ENCODE measurements at places on chromosomes 12 and 14.

DNA sequence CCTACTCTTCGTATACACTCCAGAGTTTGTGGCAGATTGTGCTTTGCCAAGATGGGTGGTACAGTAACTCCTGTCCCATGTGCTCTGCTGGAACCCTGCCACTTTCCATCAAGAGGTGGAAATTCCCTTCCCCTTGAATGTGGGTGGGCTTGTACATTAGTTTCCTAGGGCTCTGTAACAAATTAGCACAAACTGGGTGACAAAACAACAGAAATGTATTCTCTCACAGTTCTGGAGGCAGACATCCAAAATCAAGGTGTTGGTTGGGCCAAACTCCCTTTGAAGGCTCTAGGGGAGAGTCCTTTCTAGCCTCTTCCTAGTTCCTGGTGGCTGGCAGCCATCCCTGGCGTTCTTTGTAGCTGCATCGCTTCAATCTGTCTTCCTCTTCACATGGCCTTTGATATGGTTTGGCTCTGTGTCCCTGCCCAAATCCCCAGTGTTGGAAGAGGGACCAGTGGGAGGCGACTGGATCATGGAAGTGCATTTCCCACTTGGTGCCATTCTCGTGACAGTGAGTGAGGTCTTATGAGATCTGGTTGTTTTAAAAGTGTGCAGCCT lies 117.5 kb downstream of the VRK1 start:
- no peak for DNase-seq

DNA sequence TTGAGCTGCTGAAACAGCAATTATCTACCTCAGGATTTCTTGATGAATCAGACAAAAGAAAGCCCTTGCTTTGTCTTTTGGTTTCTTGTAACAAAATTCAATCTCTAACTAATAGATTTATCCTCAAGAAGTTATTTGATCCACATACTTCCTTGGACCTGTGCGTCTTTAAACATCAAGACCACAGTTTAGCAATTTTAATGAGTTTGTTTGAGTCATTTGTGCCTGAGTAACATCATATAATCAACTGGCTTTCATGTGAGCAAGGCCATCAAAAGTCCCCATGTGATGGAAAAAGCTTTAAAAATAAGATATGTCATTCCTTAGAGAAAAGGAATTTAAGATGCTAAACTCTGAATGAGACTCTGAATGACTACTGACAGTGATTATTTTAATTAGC lies 52.3 kb downstream of the KCNC2 start:
- no peak for DNase-seq

DNA sequence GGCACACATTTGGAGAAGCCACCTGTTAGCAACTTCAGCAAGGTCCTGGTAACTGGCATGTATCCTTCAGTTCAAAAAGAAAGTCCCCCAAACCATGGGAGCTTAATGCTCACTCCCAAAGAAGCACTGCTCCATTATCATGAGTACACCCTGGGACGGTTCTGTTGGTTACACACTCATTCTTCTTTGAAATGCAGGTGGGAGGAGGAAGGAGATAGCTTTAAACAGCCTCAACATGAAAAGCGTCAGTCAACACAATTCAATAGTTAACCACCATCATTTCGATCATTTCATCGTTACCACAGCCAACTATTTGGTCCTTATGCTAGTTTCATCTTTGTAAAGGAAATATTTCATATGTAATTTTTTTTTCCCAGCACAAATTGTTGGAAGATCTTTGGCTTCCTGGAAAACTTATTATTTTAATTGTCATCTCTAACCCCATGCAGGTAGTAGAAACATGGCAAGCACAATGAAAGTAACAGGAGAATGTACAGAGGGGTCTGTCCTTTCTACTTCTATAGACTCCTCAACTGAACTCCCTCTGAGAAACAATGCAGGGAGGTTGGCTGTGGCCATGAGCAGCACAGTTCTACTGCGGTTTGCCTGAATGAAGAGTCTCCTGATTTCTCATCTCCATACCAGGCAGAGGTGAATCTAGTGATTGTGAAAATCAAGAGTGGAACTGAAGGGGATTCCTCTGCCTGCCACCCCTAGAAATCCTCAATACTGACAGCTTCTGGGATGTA lies 196.4 kb upstream of the FOXN3 start:
- DNase-seq = no peak

- peak; percentile 89 for DNase-seq
These were observed 192.8 kb downstream of the NRXN3 start for GRCh38 chr14:78363008-78363407.

DNA sequence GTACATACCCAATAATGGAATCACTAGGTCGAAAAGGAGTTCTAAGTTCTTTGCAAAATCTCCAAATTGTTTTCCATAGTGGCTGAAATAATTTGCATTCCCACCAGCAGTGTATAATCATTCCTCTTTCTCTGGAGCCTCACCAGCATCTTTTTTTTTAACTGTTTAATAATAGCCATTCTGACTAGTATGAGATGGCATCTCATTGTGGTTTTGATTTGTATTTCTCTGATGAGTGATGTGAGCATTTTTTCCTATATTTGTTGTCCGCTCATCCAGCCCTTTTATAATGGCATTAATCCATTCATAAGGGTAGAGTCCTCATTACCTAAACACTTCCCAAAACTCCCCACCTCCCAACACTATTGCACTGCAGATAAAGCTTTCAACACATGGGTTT lies 278.3 kb downstream of the SEC23A start:
- DNase-seq = no peak

DNA sequence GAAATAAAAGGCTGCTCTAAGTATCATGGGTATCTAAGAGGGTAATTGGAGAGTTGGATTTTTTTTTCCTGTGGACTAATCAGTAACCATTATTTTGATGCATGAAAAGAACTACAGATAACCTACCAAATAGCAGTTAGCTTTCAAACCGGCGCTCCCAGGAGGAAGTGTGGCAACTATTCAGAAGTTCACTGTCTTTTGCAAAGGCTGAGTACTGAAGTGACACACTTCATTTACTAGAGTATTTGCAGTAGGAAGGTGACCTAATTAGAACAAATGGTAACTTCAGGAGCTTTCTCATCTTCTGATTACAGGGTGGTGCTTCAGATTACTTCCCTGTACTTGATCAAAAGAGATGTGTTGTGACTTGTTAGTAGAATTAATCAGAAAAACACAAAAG lies 87.7 kb downstream of the PELI2 start:
- peak; percentile 69 for DNase-seq

GRCh38 chr12:72578327-72578726 lies 306.2 kb downstream of the TRHDE start:
- no peak for DNase-seq

GRCh38 chr12:31386364-31386777 lies 60.4 kb upstream of the SINHCAF start:
- no peak for DNase-seq

DNA sequence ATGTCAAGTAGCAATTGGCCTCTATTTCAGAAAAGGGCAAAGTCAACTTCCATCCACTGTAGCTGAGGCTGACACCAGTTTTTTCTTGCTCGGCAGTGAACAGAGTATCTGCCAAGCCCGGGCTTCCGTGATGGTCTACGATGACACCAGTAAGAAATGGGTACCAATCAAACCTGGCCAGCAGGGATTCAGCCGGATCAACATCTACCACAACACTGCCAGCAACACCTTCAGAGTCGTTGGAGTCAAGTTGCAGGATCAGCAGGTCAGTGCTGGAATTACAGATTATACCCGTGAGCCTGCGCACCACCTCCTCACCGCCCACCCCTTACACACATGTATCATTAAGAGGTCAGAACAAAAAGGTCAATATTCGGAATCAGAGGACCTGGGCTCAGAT lies 19.4 kb downstream of the EVL start:
- DNase-seq = no peak
